ENCODE measurements at places on chromosomes 4 and X.

DNA sequence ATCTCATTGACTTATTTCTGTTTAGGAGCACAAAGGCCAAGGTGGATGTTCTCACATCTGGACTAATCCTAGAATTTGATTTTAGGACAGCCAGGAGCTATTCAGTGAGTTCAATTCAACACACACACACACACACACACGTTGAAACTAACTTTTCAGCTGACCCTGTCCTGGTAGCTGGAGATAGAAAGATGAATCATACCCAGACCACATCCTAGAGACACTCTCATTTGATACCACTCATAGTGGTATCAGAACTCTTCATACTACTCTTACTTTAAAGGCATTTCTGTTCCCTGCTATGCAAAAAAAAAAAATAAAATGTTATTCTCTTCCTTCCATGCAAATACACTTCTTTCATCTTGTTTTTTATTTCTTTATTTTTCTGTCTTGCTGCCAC lies 36.7 kb downstream of the KLF8 start:
- no peak for DNase-seq

GRCh38 chr4:113209153-113209552 lies 159.7 kb downstream of the ANK2 start:
- DNase-seq, result no peak

DNA sequence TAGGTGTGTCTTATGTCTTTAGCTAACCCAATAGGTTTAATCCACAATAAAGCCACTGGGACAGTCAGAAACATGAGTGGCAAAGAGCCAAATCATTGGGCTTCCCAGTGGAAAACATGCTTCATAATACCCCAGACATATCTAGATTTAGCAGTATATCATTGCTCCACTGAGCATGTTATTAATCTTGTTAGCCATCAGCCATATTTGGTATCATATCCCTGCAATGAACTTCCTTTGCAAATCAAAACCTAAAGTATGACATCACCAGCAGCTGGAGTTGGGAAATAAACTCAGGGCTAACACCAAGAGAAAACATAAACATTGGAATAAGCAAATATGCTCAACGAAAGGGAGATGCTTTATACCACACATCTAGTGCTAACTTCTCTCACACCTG lies 280.8 kb upstream of the NOCT start:
- no peak for DNase-seq

DNA sequence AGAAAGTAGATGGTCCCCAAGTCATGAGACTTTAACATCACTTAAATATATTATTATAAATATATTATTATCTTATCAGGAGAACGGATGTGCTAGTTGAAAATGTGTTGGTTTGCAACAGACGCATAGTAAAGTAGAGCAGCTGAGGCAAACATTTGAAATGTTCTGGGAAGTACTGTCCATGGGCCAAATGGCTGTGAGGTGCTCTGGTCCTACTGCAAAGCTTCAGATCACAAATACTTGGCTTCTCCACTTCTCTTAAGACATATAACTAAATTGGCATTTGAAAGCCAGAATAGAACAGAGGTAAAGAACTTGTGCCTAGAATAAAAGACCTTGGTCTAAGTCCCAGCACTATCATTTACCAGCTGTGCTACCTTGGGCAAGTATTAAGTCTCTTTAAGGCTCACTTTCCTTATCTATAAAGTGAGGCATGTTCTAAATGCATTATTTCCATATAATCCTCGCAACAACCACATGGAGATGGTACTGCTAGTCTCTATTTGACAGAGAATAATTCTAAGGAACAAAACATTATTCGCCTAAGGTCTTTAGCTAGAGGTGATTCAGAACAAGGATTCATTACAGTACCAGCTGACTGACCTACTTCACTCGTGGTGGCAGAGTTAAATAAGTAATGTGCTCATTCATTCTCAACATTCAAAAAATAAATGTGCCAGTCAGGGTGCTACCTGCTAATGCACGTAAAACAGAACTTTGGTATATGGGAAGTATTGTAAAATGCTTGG lies 297.1 kb downstream of the PPP3CA start:
- no peak for DNase-seq

GRCh38 chr4:99755223-99755944 lies 61.2 kb upstream of the DAPP1 start:
- no peak for DNase-seq

DNA sequence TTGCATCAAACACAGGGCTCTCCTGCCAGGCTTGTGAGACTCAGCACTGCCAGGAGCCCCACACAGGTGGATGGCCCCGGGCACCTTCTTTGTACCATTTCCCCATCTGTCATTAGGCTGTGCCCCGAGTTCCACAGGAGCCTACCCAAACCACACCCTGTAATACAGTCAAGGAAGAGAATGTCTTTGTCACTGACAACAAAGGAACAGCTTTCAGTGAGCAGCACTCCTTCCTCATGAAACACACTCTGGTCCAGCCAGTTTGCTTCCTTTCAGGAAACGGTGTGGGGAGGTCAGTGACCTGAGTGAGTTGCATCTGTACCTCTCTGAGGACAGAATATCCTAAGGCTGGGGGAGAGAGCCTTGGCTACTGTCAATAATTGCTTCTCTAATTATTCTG lies 53.7 kb downstream of the LNX1 start:
- DNase-seq, result no peak

All from GM10248 (cell line).